HFFc6 (cell line): ENCODE measurements at places on chromosomes 6 and 20. TPM values are rescaled to one million over a fixed set of nuclear protein-coding genes. Genes with fewer than 3 reads are reported as not detected.

- DNase-seq, result peak; percentile 39
These were observed 710 bp downstream of the BTBD9 start for GRCh38 chr6:38638941-38639497.

- DNase-seq, result no peak
These were observed 80.9 kb downstream of the WASF1 start for GRCh38 chr6:110098511-110099116.

DNA sequence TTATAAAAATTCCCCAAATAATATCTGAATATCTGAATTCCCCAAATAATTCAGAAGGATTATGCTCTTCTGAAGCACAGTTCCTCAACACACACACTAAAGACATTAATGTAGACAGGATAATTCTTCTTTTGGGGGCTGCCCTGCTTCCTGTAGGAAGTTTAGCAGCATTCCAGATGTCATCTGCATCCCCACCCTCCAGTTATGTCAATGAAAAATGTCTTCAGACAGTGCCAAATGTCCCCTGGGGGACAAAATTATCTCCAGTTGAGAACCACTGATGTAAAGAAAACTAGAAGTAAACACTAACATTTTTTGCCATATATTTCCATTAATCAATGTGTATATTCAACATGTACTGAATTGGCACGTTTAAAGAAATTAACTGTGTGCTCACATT lies 25.9 kb upstream of the NAA20 start:
- DNase-seq, result no peak

DNA sequence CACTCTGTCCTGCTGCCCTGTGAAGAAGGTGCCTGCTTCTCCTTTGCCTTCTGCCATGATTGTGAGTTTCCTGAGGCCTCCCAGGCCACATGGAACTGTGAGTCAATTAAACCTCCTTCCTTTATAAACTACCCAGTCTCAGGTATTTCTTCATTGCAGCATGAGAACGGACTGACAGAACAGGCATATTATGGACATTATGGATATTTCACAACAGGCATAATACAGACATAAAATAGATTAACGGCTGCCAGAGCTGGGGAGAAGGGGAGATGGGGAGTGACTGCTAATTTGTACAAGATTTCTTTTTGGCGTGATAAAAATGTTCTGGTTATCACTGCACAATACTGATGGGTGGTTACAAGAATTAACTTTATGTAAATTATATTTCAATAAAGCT lies 29.4 kb downstream of the TRPC4AP start:
- no peak for DNase-seq

- no peak for DNase-seq
These were observed 23.6 kb downstream of the RREB1 start for GRCh38 chr6:7131390-7131789.

GRCh38 chr6:14070457-14070856 lies 47.1 kb upstream of the CD83 start:
- DNase-seq, result no peak

DNA sequence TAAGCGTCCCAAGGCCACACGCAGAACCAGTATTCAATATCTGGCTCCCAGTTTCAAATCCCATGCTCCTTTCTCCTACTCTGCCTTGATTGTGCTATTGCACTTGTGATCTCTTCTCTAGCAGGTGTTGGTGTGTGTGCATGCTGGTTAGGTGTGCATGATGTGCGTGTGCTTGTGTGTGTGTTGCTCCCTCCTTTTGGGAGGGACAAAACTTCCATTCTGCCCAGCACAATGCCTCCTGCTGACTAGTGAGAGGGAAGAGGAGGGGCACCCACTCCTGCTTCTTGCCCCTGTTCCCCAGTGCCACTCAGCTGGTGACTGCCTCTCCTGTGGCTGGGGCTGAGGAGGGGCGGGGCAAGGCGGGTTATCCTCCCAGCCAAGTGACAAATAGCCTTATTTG lies 19.7 kb downstream of the CD40 start:
- no peak for DNase-seq

GRCh38 chr6:77030929-77031674 lies 432.2 kb downstream of the HTR1B start:
- DNase-seq, result no peak

- no peak for DNase-seq
These were observed 9.2 kb upstream of the RAB22A start for GRCh38 chr20:58300321-58300720.

DNA sequence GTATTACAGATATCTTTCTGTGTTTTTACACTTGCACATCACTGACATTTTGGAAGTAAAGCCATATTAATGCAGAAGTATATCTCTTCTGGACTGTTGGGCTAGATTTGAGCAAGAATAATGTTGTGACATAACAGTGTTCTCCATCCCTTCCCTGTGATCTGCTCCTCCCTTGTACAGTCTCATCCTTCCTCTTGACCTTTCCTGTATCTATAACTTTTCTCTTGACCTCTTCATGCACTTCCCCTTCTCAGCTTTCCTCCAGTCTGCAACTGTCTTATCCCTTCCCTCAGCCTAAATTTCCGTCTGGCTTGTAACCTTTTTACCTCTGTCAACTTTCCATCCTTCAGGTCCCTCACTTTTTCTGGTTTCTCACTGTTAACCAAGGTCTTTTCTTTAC lies 29.8 kb downstream of the NCOA3 start:
- no peak for DNase-seq

AURKA gene
- total RNA-seq, result 39.6 and 78.3 TPM in 2 replicates

CST9L gene
- not detected in 3 replicates for total RNA-seq

THBD gene
- total RNA-seq, result 0.08 and 0.11 TPM in 2 replicates

CYP24A1 gene
- total RNA-seq, result 0.34 and 0.48 TPM in 2 replicates

C6orf15 gene
- not detected in 3 replicates for total RNA-seq

HMGN3 gene
- 27.5 and 35.2 TPM in 2 replicates for total RNA-seq

SLC32A1 gene
- not detected in 3 replicates for total RNA-seq
